Ascending aorta (tissue), 2 donors: ENCODE measurements at places on chromosomes 16 and 17.

DNA sequence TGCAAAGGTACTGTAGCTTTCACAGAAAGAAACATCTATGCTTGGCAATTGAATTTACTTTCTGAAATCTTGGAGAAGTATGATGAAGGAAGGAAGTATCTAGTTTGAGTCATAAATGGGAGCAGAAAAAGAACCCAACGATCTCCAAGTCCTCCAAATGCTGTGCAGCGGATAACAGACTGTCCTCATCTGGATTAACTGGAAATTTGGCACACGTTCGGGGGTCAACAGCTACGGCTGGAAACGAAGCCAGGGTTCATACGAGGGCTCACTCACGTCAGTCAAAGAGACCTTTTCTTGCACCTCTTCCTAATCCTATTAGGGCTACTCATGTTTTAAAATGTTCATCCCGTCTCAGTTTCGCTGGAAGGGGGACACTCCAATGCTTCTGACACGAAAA is 152.0 kb downstream of the ZFHX3 start:
- DNase-seq: no peak

- DNase-seq: no peak
Measured at GRCh38 chr16:58500430-58501241, 693 bp downstream of the NDRG4 start.

- no peak for DNase-seq
Measured at GRCh38 chr17:50768346-50768761, 1.0 kb upstream of the ANKRD40CL start.

GRCh38 chr16:3819746-3820724 is 60.5 kb downstream of the CREBBP start:
- no peak for DNase-seq

DNA sequence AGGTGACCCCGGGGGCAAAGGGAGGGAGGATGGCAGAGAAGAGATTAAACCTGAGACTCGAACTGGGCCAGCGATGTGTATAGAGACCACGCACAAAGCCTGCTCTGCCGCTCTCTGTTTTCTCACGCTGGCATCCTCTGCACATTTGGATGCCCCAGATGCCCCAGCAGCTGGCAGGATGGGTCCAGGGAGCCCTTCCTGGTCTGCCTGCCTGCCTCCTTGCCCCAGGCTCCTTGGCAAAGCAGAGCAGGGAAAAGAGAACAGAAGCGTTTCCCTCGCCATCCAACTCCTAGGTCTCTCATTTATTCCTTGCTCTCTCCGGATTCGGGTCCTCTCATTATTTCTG is 5.2 kb upstream of the PIPOX start:
- no peak for DNase-seq
